ENCODE measurements at places on chromosomes 11 and 22.

DNA sequence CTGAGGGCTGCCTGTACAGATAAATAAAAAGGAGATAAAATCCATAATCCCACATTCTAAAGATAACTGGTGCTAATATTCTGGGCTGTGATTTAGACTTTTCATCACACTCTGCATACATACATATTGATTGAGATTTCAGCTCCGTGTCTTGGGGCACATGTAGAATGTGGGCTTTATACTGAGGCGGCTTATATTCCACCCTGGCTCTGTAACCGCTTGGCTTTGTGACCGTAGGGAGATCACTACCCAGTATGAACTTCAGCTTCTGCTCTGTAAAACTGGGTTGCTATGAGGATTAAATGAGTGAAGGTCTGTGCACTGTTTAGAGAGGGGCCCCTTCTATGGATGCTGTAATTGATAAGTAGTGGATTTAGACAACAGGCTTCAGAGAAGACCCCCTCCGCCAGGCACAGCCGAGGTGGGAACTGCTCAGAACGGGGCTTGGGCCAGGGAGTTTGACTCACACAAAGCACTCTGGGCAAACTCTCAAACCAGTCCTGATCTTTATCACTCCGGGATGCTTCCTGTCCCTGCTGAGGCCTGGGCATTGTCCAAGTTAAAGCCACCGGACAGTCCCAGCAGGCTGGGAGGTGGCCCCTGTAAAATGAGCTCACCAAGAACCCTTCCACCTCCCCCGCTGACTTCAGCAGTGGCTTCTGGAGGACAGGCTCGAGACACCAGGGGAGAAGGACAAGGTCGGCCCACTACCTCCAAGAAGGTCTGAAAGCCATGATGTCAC, 17.2 kb downstream of the KIAA1671 start:
- no peak for DNase-seq

GRCh38 chr22:26671317-26672059, 14.1 kb downstream of the MIAT start:
- DNase-seq = no peak

GRCh38 chr22:10780281-10780680, 4747.7 kb upstream of the OR11H1 start:
- no peak for DNase-seq

DNA sequence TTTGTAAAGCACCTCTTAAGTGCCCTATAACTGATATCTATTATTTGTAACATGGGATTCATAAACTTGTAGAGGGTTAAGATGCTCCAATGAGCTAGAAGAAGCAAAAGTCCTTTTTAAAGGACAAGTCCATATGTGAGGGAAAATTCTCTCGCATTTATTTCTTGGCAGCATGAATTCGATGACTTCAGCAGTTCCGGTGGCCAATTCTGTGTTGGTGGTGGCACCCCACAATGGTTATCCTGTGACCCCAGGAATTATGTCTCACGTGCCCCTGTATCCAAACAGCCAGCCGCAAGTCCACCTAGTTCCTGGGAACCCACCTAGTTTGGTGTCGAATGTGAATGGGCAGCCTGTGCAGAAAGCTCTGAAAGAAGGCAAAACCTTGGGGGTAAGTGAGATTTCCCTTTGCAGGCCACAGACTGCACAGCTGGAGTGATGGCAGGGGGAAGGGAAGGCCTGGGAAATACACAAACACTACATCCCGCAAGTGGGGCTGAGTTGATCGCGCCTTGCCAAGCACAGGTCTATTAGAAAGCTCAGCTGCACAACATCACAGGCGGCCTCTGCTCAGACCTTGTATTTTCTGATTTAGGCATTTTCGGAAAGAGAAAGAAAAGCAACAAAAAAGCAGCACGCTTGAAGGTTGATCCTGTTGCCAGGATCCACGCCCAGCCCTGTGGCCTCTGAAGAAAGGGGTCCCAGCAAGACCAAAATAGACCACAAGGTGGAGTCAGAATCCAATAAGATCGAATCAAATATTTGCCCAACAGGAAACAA, 1.5 kb downstream of the MS4A8 start:
- peak; percentile 23 for DNase-seq

- no peak for DNase-seq
These were observed 4.0 kb upstream of the CYTH4 start for GRCh38 chr22:37278261-37278660.

DNA sequence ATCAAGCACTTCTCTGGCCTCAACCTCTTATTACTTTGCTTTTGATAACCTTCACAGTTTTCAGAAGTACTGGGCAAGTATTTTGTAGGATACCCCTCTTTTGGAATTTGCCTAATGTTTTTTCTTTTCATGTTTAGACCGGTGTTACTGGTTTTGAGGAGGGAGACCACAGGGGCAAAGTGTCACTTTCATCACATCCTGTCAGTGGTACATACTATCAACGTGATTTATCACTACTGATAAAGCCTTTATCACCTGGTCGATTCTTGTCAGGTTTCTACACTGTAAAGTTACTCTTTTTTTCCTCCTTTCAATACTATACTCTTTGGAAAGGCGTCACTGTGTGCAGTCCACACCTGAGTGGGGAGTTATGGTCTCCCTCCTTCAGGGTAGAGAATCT, 26.7 kb downstream of the QSER1 start:
- no peak for DNase-seq
